Naive thymus-derived CD8-positive, alpha-beta T cell (primary cell): ENCODE measurements at places on chromosomes 7 and 10.

DNA sequence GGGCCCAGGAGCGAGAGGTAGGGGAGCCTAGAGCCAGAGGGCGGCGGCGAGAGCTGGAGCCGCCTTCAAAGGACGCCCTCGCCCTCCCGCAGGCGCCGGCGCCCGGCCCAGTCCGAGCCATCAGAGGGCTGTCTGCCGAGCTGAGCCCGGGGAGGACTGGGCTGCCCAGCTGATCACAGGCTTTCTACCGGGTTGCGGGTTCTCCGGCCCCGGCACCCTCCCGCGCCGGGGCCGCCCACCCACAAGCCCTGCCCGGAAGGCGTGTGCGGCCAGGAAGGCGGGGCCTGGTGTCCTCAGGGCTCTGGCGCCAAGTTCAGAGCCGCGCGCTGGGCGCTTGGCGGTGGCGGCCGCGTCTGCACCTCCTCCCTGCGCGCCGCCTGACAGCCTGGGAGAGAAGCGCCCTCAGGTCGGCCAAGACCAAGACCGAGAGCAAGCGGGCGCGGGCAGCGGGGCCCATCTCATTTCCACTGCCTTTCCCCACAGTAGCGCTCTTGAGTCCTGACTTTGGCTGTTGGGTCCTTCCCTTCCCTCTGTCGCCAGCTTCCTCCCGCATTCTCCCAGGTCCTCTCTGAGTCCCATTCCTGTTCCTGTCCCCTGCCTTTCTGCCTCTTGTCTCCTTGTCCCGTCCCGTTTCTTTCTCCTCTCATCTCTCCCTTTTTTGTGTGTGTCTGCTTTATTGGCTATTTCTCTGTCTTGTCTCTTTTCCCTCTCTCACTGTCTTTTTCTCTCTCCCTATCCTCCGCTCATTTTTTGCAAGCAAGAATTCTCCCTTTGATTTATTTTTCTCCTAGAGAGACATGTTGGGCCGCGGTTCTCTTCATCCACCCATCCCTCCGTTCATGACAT, 60.6 kb upstream of the MSMB start:
- no peaks in the 10 kb centered on the region for H3K36me3 ChIP-seq
- peak; percentile 55 for DNase-seq
- peaks cover 18% of the 10 kb centered on the region for H3K4me1 ChIP-seq
- peak overlapping the region; percentile 26 for H3K27ac ChIP-seq

GRCh38 chr7:6476596-6477317, 29.0 kb upstream of the DAGLB start:
- DNase-seq: no peak
- no peak overlapping the region for H3K4me3 ChIP-seq
- peaks cover 73% of the 10 kb centered on the region for H3K4me1 ChIP-seq

GRCh38 chr10:4315551-4315950, 510.5 kb upstream of the AKR1E2 start:
- DNase-seq: no peak
- H3K27ac ChIP-seq: no peak overlapping the region
- H3K36me3 ChIP-seq: no peaks in the 10 kb centered on the region
- no peaks in the 10 kb centered on the region for H3K4me1 ChIP-seq
- H3K4me3 ChIP-seq: no peak overlapping the region

GRCh38 chr7:46229409-46229808, 308.3 kb upstream of the IGFBP3 start:
- H3K36me3 ChIP-seq: no peaks in the 10 kb centered on the region
- no peak overlapping the region for H3K27ac ChIP-seq
- peaks cover 8% of the 10 kb centered on the region for H3K27me3 ChIP-seq
- no peaks in the 10 kb centered on the region for H3K4me1 ChIP-seq
- DNase-seq: no peak

- H3K27ac ChIP-seq: peak overlapping the region; percentile 33
- no peaks in the 10 kb centered on the region for H3K27me3 ChIP-seq
- H3K36me3 ChIP-seq: no peaks in the 10 kb centered on the region
- H3K4me1 ChIP-seq: peaks cover 13% of the 10 kb centered on the region
- H3K4me3 ChIP-seq: no peak overlapping the region
- no peak for DNase-seq
These were observed 64.8 kb downstream of the OAT start for GRCh38 chr10:124353896-124354295.

GRCh38 chr10:121454781-121455180, 143.5 kb downstream of the FGFR2 start:
- no peaks in the 10 kb centered on the region for H3K4me1 ChIP-seq
- H3K4me3 ChIP-seq: no peak overlapping the region
- no peak for DNase-seq
- no peak overlapping the region for H3K27ac ChIP-seq
- H3K27me3 ChIP-seq: peaks cover 13% of the 10 kb centered on the region

DNA sequence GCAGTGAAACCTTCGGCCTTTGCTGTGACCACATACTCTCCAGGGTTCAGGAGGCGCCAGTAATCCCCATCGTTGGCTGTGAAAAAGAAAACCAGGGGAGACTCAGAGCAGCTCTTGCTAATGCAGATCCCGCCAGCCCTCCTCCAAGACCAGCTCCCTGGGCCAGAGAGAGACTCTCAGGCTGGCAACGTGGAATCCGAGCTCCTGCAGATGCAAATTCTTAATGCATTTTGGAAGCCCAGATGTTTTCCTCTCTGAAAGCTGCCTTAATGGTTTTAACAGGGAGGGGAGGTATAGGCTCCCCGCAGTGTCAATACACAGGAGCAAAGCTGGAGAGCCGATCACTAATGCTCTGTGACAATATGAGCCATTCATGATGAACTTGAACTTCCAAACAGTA, 80.8 kb downstream of the GPR26 start:
- no peak for DNase-seq
- no peak overlapping the region for H3K4me3 ChIP-seq
- H3K27ac ChIP-seq: no peak overlapping the region
- no peaks in the 10 kb centered on the region for H3K36me3 ChIP-seq
- H3K4me1 ChIP-seq: no peaks in the 10 kb centered on the region
- H3K27me3 ChIP-seq: peaks cover 5% of the 10 kb centered on the region

DNA sequence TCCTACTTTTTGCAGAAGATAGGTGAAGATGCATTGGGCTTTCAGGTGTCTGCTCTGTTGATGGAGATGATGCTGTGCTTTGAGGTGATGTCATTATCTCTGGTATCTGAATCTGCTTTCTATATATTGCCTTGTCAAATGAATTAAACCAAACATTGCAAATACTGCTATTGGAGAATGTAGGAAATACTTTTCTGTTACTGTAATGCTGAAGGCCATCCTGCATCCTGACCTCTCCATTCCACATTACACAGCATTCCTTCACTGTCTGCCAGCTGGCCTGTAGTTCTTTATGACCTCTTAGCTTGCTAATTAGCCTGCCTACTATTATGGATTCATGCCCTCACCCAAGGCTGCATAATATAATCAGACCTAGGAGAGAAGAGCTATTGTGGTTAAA, 73.2 kb downstream of the VCL start:
- H3K4me3 ChIP-seq: no peak overlapping the region
- H3K27me3 ChIP-seq: no peaks in the 10 kb centered on the region
- no peak for DNase-seq

- no peak overlapping the region for H3K27ac ChIP-seq
- no peaks in the 10 kb centered on the region for H3K36me3 ChIP-seq
- no peak for DNase-seq
- H3K27me3 ChIP-seq: no peaks in the 10 kb centered on the region
- no peaks in the 10 kb centered on the region for H3K4me1 ChIP-seq
These were observed 119.6 kb downstream of the DOCK1 start for GRCh38 chr10:127024685-127025435.

GRCh38 chr10:78952686-78953085, 116.1 kb upstream of the ZMIZ1 start:
- no peak overlapping the region for H3K27ac ChIP-seq
- H3K4me3 ChIP-seq: no peak overlapping the region
- no peaks in the 10 kb centered on the region for H3K4me1 ChIP-seq
- DNase-seq: no peak

- peaks cover 29% of the 10 kb centered on the region for H3K4me1 ChIP-seq
- no peaks in the 10 kb centered on the region for H3K36me3 ChIP-seq
- no peak for DNase-seq
- H3K27me3 ChIP-seq: peaks cover 4% of the 10 kb centered on the region
- no peak overlapping the region for H3K27ac ChIP-seq
These were observed 3.9 kb downstream of the CDK5 start for GRCh38 chr7:151053751-151054150.

GRCh38 chr7:94912085-94912484, 4.7 kb downstream of the PPP1R9A start:
- no peak for DNase-seq
- no peaks in the 10 kb centered on the region for H3K36me3 ChIP-seq
- no peak overlapping the region for H3K4me3 ChIP-seq
- peaks cover 2% of the 10 kb centered on the region for H3K4me1 ChIP-seq
- peaks cover 38% of the 10 kb centered on the region for H3K27me3 ChIP-seq
- H3K27ac ChIP-seq: no peak overlapping the region

DNA sequence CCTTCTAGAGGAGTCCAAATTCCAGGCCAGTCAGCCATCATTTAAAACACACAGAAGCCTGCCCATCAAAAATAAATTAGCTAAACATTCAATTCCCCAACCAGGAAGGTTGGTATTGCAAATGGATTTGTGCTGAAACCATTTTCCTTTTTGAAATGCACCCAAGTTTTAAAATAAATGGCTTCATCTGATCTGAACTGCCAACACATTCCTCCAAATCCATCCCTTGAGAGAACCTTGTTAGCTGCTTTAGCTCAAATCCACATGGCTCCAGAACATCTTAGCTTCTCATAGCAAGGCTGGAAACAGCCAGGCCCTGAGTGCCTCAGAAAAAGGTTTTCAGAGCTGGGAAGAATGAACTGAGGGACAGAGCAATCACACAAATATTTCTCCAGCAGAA, 306.3 kb downstream of the FZD1 start:
- no peaks in the 10 kb centered on the region for H3K36me3 ChIP-seq
- H3K4me3 ChIP-seq: no peak overlapping the region
- no peak for DNase-seq
- H3K27me3 ChIP-seq: no peaks in the 10 kb centered on the region
- no peaks in the 10 kb centered on the region for H3K4me1 ChIP-seq

DNA sequence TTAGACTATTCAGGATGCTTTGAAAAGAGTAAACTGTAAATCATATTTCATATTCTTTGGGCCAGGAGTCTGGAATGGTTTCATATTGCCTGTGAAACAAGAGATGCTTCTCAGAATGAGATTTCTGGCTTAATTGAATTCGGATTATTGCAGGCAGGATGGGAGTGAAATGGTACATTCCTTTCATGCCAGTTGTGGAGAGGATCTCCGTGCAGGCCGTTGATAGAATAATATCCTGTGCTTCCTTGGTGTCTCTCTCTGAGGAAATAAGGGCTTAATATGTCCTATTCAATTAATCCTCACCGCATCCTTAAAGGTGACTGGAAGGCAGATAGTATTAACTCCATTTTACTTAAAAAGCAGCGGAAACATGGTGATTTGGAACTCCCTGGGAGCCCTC, 56.6 kb downstream of the CUX1 start:
- H3K4me3 ChIP-seq: no peak overlapping the region
- peaks cover 39% of the 10 kb centered on the region for H3K4me1 ChIP-seq
- no peaks in the 10 kb centered on the region for H3K36me3 ChIP-seq
- no peak for DNase-seq
- H3K27ac ChIP-seq: no peak overlapping the region
- H3K27me3 ChIP-seq: no peaks in the 10 kb centered on the region

- no peak overlapping the region for H3K27ac ChIP-seq
- no peaks in the 10 kb centered on the region for H3K27me3 ChIP-seq
- H3K4me3 ChIP-seq: no peak overlapping the region
- DNase-seq: no peak
These were observed 903.5 kb downstream of the DNAJB9 start for GRCh38 chr7:109473172-109473571.

- peaks cover 8% of the 10 kb centered on the region for H3K36me3 ChIP-seq
- H3K4me3 ChIP-seq: peak within 1 kb of the TSS; percentile 96
- peak within 1 kb of the TSS; percentile 95 for H3K27ac ChIP-seq
These were observed at the start of gene NOC3L for GRCh38 chr10:94362360-94363250. TSS of gene NOC3L (minus strand) at chr10:94362939. CDS start at chr10:94362838, 101 bp downstream.

DNA sequence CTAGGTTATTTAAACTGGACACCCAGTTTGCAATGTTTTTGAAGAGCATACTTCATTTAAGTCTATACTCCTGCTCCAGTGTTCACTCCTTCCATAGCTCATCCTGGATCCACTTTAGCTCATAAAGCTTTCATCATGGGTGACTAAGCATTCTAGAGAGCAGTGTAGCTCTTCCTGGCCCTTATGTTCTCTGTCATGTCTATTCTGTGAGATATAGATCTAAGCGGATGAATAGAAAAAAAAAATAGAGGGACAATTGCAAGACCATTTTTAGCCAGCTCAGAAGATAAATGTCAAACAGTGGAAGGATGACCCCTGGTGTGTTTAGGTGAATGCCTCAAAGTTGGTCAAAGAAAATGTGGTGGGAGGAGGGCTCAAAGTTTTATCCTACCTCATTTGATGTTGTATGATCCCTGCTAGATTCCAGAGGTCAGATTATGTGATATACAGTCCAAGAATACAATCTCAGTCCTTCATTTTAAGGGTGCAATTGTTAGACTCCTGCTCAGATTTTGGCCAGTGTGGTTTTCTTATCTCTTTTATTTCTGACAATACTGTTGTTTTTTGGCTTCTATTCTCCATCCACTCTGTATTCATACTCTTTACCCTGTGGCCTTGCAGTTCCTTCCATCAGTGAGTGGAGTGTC, 7.5 kb upstream of the HECW1 start:
- no peak overlapping the region for H3K27ac ChIP-seq
- no peak overlapping the region for H3K4me3 ChIP-seq
- H3K27me3 ChIP-seq: peaks cover 35% of the 10 kb centered on the region
- no peaks in the 10 kb centered on the region for H3K36me3 ChIP-seq
- H3K4me1 ChIP-seq: no peaks in the 10 kb centered on the region

- no peak overlapping the region for H3K4me3 ChIP-seq
- H3K27ac ChIP-seq: no peak overlapping the region
- peaks cover 5% of the 10 kb centered on the region for H3K27me3 ChIP-seq
- no peaks in the 10 kb centered on the region for H3K4me1 ChIP-seq
These were observed 489.1 kb upstream of the CELF2 start for GRCh38 chr10:10528563-10528910.

DNA sequence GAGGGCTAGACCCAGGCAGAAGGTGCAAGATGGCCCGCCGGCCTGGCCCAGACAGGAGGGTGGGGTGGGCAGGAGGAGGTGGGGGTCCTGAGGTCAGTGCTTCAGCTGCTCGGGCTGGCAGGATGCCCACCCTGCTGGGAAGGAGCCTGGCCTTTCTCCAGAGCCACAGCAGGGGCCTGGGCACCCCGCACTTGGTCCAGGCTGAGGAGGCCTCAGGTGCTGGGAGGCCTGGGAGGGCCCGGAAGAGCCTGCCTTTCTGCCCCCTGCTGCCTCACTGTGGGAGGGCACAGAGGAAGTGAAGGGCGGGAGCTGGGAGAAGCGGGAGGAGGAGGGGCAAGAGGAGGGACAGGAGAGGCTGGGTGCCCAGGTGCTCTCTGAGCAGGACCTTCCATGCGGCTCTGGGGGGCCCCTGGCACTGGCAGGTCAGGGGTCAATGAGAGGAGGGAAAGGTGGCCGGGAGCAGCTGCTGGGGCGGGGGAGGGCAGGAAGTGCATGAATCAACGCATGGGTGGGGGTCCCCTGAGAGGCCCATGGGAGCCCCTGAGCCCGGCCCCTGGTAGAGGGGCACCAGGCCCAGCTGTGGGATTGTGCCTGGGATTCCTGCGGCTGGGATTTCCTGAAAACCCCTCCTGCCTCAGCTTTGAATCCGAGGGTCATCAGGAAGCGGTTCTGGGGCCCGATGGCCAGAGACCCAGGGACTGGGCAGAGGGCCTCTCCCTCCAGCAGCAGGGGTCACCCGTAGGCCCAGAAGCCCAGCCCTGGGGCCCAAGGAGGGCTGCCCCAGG, 49.9 kb downstream of the PWWP2B start:
- no peaks in the 10 kb centered on the region for H3K27me3 ChIP-seq
- peaks cover 55% of the 10 kb centered on the region for H3K4me1 ChIP-seq
- DNase-seq: peak; percentile 57
- no peaks in the 10 kb centered on the region for H3K36me3 ChIP-seq
- H3K4me3 ChIP-seq: peak overlapping the region; percentile 63
